Stimulated activated CD4-positive, alpha-beta T cell treated with anti-CD3 and anti-CD28 coated beads, Interleukin-4, amount 100 ng/mL, for 48 hours (primary cell): ENCODE measurements at places on chromosomes 5 and 9.
A peak's percentile ranks its signal among the peaks of the same experiment; 100 is the strongest.

GRCh38 chr9:92887880-92888338 is 10.1 kb upstream of the ZNF484 start:
- no peak for DNase-seq

DNA sequence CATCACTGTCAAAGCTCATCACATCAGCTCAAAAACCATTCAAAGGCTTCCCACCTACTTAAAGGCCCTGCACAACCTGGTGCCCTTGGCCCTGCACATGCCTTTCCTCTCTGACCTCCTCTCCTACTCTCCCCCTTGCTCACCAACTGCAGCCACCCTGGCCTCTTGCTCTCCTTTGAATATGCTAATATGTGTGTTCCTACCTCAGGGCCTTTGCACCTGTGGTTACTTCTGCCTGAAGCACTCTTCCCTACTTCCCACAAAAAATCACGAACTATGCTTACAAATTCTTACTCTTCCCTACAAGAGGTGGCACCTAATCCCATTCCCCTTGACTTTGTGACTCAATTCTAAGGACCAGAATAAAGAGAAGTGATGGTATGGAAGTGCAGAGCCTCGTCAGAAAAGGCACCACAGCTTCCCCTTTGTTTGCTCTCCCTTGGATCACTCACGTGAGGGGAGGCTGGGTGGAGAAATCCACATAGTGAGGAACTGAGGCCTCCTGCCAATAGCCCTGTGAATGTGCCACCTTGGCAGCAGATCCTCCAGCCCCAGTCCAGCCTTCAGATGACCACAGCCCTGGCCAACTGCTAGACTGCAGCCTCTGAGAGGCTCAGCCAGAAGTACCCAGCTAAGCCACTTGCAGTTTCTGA is 3.2 kb upstream of the TMEM171 start:
- no peak for DNase-seq

DNA sequence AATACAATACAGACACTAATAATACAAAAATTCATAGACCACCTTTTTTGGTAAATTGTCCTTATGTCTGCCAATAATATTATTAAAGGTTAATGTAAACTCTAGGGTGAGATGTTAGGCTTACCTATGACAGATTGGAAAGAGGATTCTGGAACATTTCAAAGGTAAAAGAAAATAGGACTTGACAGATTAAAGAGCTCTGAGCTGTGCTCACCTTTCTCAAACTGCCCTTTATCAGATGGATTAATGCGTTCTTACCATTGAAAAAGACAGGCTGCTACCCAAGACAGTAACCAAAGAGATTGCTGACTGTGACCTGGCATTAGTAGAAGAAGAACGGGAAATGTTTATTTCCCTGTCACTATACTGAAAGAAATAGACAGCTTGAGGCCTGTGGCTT is 156.1 kb upstream of the MRPS30 start:
- DNase-seq: no peak

DNA sequence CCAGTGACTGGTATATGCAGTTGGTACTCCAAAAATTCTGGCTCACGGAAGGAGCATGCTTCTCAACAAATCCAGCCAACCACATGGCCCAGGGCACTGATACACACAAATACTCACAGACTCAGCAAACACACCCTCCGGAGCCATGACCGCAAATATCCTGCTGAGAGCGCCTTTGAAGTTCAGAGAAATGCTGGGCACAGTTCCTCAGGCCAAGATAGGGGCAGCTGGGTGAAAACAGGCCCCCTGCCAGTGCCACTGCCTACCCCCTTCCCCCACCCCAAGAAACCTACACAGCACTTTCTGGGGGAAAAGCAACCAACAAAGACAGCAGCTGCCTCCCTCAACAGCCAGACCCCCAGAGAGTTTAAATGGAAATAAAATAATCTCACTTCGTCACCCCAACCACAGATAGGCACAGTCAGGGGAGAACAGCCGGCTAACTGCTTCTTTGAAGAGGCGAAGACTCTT is 120.0 kb downstream of the C5orf15 start:
- DNase-seq: no peak

- DNase-seq: no peak
These were observed 533.0 kb downstream of the BNC2 start for GRCh38 chr9:16337322-16338029.

- DNase-seq: no peak
These were observed 47.3 kb downstream of the FBN2 start for GRCh38 chr5:128490761-128491160.

- DNase-seq: no peak
These were observed 90.6 kb downstream of the LMX1B start for GRCh38 chr9:126704157-126704891.

DNA sequence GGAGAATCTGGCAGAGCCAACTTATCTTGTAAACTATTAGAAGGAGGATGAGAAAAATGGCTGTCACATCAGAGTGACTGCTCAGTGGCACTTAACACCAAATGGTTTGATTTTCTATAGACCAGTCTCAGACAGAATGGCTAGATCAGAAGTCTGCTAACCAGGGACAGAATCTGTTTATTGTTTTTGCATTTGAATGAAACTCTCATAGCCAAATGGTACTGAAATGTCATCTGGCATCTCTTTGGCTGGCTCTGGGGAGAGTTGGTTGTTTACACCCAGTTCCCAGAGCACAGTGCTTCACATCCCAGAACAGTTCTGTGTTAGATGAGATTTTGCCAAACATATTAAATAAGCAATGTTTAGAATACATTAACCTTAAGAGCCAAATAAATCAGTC is 106.6 kb upstream of the HMHB1 start:
- DNase-seq: no peak

DNA sequence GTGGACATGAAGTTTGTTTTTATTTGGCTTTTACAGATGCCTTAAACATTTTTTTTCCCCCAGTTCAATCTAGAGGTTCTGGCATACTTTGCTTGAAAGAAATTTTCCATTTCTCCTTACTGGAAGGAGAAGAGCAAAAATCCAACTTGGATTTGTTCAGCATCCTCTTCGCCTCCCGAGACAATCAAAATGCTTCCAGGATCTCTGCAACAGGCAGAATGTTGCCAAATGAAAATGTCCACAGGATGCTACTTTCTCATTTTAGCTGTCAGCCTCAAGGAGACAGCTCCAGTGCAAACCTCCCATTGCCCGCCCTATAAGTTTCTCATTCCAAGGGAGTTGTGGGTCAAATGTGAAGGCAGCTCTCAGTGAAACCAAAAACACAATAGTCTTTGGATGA is 1972.1 kb downstream of the MAT2B start:
- no peak for DNase-seq

DNA sequence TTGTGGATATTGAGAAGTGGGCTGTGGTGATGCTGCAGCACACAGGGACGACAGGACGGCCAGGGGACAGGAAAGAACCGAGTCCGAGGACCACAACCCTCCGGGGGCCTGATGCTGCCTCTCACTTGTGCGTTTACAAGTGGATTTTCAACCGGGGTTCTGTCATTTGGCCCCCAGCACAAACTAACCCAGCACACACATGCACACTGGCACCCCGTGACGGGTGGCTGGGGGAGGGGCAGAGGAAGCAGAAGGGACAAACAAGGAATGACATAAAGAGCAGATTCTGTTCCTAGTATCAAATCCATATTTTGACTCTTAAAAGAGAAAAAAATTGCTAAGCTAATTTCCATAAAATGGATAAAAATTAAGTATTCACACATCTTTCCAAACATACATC is 18.3 kb upstream of the ZFYVE16 start:
- no peak for DNase-seq

- no peak for DNase-seq
These were observed 53.6 kb downstream of the RXRA start for GRCh38 chr9:134379831-134380365.

DNA sequence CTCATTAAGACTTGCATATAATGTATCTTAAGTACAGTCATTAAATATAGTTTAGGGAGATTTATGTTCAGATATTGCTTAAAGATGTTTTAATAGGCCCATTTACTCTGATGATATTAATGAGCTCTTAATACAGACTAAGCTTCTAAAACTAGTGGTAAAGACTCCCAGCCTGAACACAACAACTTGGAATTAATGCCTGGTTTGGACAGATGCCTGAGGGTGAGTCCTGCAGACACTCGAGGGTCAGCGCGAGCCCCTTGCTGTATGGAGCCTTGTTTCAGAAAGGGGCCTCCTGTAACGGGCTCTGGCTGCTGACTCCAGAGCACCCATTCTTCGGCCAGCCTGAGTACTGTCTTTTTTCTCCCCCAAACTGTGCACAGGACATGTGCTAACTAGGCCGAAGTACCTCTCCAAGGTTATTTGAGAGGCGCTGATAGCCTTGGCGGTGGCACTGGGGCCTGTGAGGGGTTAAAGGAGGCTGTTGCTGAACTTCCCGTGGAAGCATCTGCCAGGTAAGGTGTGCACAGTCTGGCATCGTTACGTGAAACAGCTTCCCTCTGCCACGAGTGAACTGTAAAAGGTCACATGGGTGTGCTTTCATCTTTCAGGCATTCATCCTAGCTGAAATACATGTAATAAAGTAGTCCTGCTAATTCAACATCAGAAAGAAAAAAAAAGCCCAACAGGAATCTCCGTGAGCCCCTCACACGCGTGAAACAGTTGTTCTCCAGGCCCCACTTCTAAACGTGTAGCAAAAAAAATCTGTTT is 113.4 kb downstream of the MVB12B start:
- no peak for DNase-seq

- DNase-seq: no peak
These were observed 22.7 kb downstream of the CAMK2A start for GRCh38 chr5:150266871-150267291.

- DNase-seq: no peak
These were observed 50.2 kb downstream of the NIM1K start for GRCh38 chr5:43242196-43242595.

DNA sequence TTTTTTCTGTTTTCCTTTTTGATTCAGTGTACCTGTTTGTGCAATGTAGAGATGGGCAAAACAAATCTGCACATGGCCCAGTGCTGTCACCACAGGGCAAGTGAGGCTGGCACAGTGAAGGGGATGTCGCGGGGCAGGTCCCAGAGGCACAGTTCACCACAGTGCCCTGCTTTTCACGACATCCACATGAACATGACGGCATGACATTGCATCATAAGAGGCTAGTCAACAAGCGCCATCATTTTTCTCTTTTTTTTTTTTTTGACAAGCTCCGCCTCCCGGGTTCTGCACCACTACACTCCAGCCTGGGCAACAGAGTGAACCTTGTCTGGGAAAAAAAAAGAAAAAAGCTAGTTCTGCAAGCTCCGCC is 42.9 kb upstream of the VDAC1 start:
- DNase-seq: no peak

DNA sequence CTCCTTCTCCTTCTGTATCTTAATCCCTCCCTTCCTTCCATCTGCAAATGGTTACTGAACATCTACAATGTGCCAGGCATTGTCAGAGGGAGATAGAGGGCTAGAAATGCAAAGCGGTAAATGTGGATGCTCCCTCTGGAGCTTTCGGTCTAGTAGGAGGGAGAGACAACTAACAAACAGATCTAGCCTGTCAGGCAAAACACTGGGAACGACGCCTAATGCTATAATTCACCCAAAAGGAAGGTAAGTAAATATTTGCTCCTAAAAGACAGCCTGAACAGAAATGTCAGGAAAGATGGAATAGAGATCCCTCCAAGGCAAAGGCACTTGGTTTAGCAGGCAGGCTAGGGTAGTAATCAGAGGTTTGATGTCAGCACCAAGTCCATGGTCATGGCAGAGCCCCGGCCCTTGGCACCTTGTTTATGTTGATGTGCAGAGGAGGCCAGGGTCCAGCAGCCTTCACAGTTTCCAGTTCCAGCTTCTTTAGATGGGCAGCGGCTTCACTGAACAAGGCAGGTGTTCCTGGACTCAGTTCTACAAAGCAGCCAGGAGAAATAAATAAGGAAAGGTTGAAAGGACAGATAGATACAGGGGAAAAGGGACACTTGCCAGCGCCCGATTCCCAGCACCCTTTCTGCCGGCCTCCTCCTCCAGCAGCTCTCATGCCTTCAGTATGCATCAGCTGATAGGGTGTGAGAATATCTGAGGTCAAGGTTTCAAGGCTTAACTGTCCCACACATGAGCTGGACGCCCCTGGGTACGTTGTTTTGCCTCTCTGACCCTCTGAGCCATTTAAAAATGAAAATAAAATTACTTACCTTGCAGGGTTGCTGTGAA is 46.5 kb upstream of the FRRS1L start:
- DNase-seq: no peak

DNA sequence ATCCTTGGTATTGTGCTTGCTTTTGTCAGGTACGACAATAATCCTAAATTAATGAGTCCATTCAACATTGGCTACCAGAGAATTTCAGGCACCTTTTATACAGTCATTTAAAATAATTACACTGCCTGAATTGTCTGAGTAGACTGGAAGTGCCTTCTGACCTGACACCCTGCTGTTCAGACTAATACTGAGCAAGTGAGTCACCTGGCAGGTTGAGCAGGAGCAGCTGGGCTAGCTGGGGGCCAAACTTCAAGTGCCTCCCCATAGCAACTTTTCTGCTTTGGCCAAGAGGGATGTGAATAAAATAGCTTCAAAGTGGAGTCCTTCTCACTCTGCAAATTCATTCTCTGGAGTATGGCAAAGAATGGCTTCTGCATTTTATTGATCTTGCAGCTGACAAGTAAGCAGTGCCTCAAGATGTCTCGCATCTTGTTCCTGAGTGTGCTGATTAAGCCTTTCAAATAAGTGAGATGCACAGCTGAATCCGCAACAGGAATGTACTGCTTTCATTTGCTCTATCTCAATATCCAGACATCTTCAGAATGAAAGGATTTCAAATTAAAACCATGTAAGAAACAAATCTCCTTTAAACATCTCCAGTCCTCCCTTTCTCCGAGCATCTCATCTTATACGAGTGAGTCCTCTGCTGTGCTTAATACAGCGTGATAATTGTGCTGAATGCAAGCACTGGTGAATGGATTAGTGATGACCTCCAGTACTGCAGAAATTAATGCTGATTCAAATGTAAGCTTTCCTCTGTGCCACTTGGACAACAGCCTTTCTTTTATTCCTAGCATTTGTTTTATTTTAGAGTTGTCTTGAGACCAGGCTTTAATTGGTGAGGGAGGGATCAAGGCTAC is 271.2 kb downstream of the EDIL3 start:
- DNase-seq: no peak

- DNase-seq: no peak
These were observed at the start of gene ZNF454 for GRCh38 chr5:178940569-178941360. ZNF454 (plus strand) TSS chr5:178941198; CDS start chr5:178942792, 1,594 bp downstream.

GRCh38 chr9:3719286-3719685 is 193.5 kb upstream of the RFX3 start:
- no peak for DNase-seq

DNA sequence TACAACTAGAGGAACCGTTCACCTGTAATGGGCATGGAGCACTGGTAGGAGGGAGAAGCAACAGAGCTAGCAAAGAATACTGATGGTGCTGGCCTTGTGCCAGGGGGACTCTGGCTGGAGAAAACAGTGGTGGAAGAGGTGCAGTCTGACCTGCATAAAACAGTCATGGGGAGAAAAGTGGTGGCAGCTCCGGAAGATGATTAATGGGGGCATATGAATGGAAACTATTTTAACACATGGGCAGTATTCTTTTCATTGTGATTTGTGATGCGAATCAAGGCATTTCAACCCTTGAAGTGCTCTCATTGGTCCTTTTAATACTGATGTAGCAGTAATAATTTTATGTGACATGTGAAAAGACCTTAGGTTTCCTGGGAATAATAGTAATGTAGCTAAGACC is 219.6 kb downstream of the ADAMTS6 start:
- no peak for DNase-seq

GRCh38 chr9:14192556-14192955 is 121.4 kb downstream of the NFIB start:
- no peak for DNase-seq

- DNase-seq: no peak
These were observed 304.4 kb upstream of the SMC2 start for GRCh38 chr9:103789686-103790085.

- peak; percentile 32 for DNase-seq
These were observed 79.0 kb downstream of the GLDC start for GRCh38 chr9:6566409-6567139.

GRCh38 chr5:1834022-1834551 is 32.9 kb downstream of the NDUFS6 start:
- no peak for DNase-seq
